Activated T-cell treated with anti-CD3 and anti-CD28 coated beads, Interleukin-2, amount 50 U/mL, for 4 hours (primary cell): ENCODE measurements at places on chromosomes 16 and 17. TPM values are rescaled to one million over a fixed set of nuclear protein-coding genes. Genes with fewer than 3 reads are reported as not detected.

- no peak for DNase-seq
Observed at GRCh38 chr17:47763913-47764582, 31.0 kb downstream of the TBX21 start.

- DNase-seq, result peak; percentile 21
Observed at GRCh38 chr17:41812381-41813151, at the start of gene FKBP10. Gene FKBP10, plus strand, starts transcription at chr17:41813004. Its CDS starts 31 bp downstream, at chr17:41813035.

- no peak for DNase-seq
Observed at GRCh38 chr17:16091773-16092172, 92.1 kb downstream of the TTC19 start.

DNA sequence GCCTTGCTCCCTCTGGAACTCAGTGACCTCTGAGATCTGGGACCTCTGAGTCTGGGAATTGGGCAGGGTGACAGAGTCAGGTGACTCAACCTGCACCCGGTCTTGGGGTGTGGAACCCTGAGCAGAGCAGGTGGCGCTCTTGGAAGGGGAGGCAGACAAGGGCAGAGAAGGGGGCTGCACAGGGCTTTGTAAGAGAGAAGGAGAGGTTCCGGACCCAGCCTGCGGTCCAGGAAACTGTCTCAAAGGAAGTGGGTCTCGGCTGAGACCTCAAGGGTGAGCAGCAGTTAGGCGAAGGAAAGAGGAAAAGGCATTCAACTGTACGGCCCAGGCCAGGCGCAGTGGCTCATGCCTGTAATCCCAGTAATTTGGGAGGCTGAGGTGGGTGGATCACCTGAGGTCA lies 10.0 kb upstream of the RIPOR1 start:
- no peak for DNase-seq

- DNase-seq, result no peak
Observed at GRCh38 chr16:80120899-80121521, 419.8 kb upstream of the DYNLRB2 start.

COTL1 gene
- total RNA-seq, result 274 TPM

DNA sequence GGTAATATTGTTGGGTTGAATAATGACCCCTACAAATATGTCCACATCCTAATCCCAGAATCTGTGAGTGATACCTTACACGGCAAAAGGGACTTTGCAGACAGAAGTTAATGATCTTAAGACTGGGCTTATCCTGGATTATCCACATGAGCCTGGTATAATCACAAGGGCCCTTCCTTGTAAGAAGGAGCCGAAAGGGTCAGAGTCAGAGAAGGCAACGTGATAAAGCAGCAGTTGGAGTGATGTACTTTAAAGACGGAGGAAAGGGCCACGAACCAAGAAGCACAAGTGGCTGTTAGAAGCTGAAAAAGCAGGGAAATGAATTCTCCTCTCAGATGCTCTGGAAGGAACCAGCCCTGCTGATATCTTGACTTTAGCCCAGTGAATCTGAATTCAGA lies 137.8 kb downstream of the UTP18 start:
- no peak for DNase-seq

DNA sequence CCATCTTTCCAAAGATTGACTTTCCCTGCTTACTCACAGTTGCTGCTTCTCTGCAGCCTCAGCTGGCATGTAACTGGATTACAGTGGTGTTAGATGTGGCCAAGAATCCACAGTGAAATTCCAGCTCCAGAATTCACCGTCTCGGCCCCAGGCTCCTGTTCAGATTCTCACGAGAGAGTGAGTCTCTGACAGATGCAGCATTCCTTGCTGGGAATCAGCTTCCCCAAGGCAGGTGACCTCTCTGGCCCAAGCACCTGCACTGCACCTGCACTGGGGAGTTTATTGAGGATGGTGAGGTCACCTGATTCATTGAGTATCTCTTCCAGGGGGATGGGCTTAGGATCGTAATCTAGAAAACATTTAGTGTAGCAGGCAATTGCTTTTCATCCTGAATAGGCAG lies 600.5 kb upstream of the RBFOX1 start:
- DNase-seq, result no peak

BCL6B gene
- total RNA-seq, result 0.21 TPM

NACA2 gene
- total RNA-seq, result not detected

GRCh38 chr16:26078716-26079355 lies 387.1 kb downstream of the HS3ST4 start:
- DNase-seq, result no peak

TEX19 gene
- 0.25 TPM for total RNA-seq

XYLT1 gene
- total RNA-seq, result 1.9 TPM

DNA sequence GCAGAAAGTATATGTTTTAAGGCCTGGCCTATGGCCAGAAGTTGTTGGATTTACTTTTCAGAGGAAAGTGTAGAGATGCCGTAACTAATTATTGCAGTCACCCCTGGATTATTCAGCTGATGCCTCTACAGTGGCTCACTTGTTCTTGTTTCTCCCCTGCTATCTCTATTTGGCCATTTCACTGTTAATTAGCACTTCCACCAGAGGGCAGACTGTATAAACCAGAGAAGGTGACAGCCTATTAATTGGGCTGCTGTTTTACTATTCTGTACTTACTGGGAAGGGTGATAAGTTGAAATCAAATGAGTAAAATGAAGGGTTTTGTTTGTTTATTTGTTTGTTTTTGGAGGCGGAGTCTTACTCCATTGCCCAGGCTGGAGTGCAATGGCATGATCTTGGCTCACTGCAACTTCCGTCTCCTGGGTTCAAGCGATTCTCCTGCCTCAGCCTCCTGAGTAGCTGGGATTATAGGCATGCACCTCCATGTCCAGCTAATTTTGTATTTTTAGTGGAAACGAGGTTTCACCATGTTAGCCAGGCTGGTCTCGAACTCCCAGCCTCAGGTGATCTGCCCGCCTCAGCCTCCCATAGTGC lies 66.0 kb downstream of the CDK12 start:
- no peak for DNase-seq

UMOD gene
- total RNA-seq, result not detected

SP6 gene
- total RNA-seq, result 0.05 TPM

- no peak for DNase-seq
Observed at GRCh38 chr17:60573236-60574051, 26.5 kb upstream of the PPM1D start.

- no peak for DNase-seq
Observed at GRCh38 chr17:73261617-73261951, at the start of gene CPSF4L. Gene CPSF4L, minus strand, starts transcription at chr17:73261880. Its CDS starts 62 bp downstream, at chr17:73261818.

GRCh38 chr16:75727221-75727620 lies 931 bp upstream of the CPHXL start:
- no peak for DNase-seq

DNA sequence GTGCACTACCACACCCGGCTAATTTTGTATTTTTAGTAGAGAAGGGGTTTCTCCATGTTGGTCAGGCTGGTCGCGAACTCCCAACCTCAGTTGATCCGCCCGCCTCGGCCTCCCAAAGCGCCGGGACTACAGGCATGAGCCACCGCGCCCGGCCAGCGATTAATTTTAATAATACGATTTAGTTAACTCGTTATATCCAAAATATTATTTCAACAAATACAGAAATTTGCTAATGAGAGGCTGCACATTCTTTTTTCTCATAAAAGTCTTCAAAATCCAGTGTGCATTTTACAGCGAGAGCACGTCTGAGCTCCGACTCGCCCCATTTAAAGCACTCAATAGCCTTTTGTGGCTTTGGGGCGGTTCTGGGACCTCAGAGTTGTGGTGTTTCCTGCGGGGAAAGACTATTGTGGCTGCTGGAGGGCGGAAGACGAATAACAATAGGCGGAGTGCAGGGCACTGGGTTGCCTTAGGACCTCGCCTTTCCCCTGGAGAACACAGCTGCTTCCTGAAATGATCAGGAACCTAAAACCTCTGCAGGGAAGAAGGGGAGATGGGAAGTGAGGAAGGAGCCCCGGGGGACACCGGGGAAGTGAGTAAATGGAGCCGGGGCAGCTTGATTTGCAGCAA lies 2.9 kb upstream of the ZSCAN10 start:
- no peak for DNase-seq

NPIPB9 gene
- total RNA-seq, result 0.66 TPM

MYCBPAP gene
- 0.49 TPM for total RNA-seq

DNA sequence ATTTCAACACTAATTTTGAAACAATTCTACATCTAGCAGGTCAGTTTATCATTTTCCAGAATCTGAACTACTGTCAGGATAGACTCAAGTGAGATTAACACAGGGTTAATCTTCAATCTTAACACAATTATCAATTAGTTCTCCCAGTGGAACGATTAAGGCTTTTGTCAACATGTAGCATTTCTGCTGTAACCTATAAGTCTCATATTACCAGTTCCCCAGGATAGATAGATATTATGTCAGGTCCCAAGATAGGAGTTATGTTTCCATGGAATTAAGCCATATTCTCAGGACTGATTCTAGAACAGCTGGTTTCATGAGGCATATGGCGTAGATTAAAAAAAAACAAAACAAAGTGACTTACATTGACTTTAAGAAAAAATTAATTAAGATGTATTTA lies 4.4 kb upstream of the FBF1 start:
- DNase-seq, result no peak

KLHL10 gene
- not detected for total RNA-seq
